Fibroblast of skin of right biceps (primary cell): ENCODE measurements at places on chromosomes 2 and 18.

DNA sequence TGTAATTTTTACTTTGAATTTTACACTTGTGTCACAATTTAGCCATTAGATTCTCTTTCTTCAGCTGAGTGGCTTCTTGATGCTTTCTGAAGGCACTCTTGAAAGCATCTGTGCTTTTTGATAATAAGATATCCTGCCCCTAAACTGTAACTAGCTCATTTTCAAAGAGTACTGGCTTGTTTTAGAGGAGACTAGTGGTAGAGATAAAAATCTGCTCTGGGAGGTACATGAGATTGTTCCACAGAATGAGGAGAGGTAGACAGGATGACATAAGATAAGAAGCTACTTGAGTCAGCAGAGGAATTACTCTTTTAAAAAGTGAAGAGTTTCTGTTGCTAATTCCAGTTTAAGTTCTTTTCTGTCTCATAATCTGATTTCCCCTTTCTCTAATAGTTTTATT, 10.6 kb downstream of the PLEKHB2 start:
- DNase-seq = no peak

GRCh38 chr18:9809697-9810096, 76.1 kb upstream of the TXNDC2 start:
- no peak for DNase-seq

GRCh38 chr18:45792506-45793263, 32.8 kb upstream of the SIGLEC15 start:
- no peak for DNase-seq

DNA sequence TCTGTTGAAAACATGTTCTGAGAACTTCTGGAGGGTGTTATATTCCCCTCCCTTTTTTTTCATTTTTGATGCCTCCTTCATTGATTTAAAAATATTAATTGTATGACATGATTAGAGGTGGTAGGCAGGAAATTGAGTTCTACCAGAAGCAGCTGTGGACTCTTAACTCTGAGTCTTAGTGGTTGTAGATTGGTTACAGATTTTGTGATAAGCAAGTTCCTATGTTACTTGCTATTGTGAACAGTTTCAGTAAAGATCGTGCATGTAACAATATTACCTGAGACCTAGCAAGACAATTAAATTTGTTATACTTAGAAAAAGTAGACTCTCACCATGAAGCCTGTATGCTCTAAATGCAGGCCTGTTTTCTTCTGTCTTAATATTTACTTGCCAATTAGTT, 88.1 kb downstream of the PRPF40A start:
- no peak for DNase-seq
